Upper lobe of left lung (tissue), 6 donors: ENCODE measurements at places on chromosomes 7 and 10. TPM values are rescaled to one million over a fixed set of nuclear protein-coding genes. Genes with fewer than 3 reads are reported as not detected.

The GARIN1A gene
- 0.61 TPM for total RNA-seq

The C10orf67 gene
- total RNA-seq = 6.1 TPM

The HTR7 gene
- not detected for total RNA-seq

The NPY4R2 gene
- not detected for total RNA-seq

The MTG1 gene
- total RNA-seq = 21.0 TPM
